ENCODE measurements at places on chromosomes 4 and X.

GRCh38 chrX:118352566-118352965 lies 6.7 kb downstream of the WDR44 start:
- no peak for DNase-seq

DNA sequence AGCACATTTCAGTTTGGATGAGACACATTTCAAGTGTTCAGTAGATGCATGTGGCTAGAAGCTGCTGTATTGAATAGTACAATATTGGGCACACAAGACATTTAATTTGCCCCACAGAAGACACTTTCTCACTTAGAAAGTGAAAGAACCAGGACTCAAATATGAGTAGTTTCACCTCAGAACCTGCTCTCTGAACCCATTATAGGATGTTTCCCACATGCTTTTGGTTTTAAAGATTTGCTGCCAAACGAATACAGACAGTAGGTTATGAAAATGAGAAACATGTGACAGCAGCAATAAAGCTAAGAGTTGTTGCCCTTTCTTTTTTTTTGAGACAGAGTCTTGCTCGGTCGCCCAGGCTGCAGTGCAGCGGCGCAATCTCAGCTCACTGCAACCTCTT lies 32.3 kb downstream of the C4orf54 start:
- no peak for DNase-seq

DNA sequence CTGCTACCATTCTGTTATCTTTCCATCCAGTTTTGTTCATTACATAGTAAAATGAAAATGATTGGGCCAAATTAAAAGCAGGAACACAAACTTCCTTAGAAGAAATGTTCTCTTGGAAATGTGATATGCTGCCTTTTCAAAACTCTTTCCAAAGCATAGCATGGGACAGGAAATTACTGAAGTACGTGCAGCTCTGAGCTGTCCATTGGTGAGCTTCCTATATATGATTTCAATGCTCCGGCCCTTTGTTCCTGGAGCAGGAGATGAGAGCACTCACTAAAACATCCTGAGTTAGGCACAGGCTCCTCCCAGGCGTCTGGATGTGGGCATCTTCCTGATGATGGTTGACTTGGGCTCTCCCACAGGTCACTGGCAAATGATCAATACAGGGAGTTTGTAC lies 33.0 kb upstream of the ANXA3 start:
- no peak for DNase-seq

DNA sequence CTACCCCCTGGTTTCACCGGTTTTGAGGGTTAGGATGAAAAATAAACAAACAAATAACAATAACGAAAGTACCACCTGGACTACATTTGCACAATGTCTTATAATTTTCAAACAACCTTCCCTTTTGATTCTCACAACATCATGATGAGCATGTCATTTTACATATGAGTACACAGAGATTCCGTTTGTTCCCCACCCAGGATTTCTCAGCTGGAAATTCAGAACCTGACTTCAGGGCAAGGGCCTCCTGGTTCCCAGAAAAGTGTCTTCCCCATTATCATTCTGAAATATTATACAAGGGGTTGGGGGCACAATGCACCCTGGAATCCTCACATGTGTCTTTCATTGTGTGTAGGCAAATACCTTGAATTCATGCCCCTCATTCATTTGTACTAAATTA lies 135.8 kb upstream of the NOCT start:
- DNase-seq: no peak

DNA sequence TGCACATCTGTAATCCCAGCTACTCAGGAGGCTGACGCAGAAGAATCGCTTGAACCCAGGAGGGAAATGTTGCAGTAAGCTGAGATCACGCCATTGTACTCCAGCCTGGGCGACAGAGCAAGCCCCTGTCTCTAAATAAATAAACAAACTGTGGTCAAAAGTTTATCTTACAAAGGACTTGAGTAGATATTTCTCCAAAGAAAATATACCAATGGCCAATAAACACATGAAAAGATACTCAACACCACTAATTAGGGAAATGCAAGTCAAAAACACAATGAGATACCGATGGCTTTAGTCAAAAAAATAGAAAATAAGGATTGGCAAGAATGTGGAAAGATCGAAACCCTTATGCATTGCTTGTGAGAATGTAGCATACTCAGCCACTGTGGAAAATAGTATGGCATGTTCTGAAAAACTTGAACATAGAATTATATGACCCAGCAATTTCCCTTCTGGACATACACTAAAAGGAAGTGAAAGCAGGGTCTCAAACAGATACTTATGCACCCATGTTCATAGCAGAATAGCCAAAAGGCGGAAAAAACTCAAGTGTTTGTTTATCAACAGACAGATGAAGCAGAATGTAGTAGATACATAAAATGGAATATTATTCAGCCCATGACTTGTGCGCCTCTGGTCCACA lies 2.0 kb upstream of the CFAP97 start:
- no peak for DNase-seq

GRCh38 chrX:15790769-15791290 lies 546 bp downstream of the ZRSR2 start:
- no peak for DNase-seq

DNA sequence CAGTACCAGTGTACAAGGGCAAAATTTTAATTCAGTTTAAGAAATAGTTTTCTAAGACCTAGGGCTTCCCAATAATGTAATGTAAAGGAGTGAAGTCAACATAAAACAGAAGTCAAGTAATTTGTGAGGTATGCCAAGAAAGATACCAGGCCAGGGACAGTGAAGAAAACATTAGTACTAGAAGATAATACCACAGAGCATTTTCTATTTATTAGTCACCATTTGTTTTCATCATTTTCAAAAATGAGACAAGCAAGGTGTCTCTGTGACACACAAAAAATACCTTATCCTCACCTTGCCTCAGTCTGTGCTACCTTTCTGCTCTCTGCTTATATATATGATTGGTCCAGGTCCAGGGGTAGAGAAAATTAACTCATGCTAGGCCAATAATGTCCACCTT lies 46.8 kb downstream of the VEGFC start:
- DNase-seq: no peak

DNA sequence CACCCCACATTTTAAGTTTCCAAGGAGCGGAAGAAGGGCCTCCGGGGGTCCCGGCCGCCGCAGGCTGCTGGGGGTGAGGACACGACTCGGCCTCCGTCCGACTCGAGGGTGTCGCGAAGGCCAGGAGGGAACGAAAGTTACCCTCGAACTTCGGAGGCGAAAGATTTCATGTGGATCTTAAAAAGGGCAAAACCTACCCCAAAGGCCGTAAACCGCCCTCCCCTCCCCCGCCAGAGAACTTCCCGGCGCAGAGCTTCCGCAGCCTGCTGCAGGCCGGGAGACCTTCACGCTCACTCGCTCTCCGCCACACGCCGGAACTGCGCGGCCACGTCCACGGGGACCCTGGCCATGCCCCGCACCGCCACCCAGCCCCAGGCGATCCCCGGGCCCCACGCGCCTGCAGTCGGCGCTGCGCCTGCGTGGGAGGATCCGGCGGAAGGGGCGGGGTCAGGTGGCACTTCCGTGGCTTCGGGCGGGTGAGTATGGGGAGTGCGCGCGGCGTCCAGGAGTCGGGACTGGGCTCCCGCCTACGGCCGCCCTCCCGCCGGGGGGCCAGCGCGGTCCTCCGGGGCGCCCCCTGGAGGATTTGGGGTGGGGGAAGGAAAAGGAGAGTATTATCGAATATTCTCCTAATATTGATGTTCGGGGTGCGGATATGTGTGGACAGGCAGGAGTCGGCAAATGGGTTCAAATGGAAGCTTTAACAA lies at the start of gene MMAA:
Gene MMAA (plus strand): TSS at position 454 of the 707 bp plus-strand sequence. CDS start 19,755 bp downstream, outside the sequence.
- DNase-seq: peak; percentile 97

DNA sequence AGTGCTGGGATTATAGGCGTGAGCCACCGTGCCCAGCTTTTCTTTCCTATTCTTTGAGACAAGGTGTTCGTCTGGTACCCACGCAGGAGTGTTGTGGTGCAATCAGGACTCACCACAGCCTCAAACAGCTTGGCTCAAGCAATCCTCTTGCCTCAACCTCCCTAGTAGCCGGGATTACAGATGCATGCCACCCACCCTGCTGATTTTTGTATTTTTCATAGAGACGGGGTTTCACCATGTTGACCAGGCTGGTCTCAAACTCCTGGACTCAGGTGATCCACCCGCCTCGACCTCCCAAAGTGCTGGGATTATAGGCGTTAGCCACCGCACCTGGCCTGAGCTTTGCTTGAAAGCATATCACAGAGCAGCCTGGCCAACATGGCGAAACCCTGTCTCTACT lies 1.5 kb upstream of the CRLF2 start:
- no peak for DNase-seq

- DNase-seq: no peak
Observed at GRCh38 chr4:127730142-127730913, at the start of gene SLC25A31. TSS of gene SLC25A31 (plus strand) at chr4:127730400. CDS start at chr4:127730546, 146 bp downstream.

- no peak for DNase-seq
Observed at GRCh38 chr4:4922441-4922840, 63.0 kb downstream of the MSX1 start.

GRCh38 chr4:153403726-153404125 lies 59.2 kb downstream of the MND1 start:
- DNase-seq: no peak

DNA sequence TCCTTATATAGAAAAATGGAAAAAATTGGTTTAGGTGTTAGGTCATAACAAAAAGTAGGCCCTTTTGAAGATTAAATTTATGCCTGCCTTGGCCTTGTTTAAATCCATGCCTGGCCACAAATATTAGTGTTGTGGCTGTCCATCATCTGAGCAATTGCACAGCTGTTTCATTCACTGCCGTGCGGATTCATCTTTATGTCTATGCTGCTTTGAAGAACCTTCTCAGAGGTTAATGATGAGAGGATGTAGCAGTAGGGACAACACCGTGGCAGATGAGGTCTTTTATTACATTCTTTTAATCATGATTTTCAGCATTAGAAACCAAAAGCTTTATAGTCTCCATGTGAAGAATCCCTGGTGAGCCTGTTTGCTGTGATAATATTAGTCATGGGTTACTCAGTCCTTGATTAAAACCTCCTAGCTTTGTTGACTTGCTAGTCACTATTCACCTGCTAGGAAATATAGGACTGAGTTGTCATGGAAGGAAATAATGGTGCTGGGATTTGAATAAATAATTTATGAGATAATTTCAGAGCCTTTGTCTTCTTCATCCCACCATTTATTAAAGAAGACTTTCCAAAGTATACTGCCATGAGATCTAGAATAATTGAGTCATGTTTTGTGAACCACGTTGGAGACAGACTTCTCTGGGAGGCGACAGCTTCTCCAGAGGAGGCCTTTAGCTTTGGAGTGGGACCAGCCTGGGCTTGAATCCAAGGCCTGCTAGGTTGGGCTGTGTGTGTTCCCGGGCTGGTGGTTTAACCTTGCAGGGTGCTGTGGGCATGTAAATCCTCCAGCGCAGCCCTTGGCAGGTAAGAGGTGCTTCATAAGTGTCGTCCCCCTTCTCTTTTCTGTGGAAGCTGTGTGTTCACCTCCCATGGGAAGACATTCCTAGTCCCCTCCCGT lies 53.5 kb downstream of the PTTG2 start:
- peak; percentile 76 for DNase-seq

DNA sequence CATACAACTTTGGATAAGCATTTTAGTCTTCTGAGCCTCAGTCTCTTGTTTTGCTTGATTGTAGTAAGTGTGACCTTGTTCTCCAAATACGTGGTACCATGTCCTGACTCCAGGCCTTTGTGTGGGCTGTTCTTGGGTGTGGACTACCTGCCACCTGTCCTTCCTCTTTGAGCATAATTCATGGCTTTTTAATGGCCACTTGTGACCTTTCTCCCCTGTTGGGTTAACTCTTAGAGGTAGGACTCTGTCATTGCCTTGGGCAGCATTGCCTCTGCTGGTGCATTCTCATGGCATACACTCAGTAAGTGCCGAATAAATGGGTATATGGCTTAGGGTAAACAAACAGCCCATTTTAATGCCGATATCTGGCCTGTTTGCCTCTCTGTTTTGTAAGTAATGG lies 3.0 kb downstream of the NSD2 start:
- DNase-seq: no peak

GRCh38 chrX:97398030-97398551 lies 514.4 kb downstream of the RPA4 start:
- no peak for DNase-seq

DNA sequence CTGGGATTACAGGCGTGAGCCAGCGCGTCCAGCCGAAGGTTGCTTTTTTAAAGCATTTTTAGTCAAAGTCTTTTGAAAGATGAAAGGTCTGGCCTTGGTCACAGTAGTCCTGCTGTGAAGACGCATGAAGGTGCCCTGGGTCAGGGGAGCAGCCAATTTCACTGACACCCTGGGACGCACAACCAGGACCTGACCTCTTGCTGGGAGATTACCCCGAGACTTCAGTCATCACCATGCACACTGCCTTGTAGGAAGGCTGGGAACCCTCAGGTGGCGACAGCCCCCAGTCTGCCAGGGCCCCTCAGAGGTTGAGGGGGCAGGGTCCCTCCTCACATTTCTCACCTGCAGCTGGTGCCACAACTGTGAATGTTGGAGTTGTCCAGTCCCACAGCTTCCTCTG lies 53.2 kb downstream of the CPLX1 start:
- no peak for DNase-seq

GRCh38 chrX:73134741-73135140 lies 55.4 kb upstream of the PABPC1L2A start:
- DNase-seq: no peak

DNA sequence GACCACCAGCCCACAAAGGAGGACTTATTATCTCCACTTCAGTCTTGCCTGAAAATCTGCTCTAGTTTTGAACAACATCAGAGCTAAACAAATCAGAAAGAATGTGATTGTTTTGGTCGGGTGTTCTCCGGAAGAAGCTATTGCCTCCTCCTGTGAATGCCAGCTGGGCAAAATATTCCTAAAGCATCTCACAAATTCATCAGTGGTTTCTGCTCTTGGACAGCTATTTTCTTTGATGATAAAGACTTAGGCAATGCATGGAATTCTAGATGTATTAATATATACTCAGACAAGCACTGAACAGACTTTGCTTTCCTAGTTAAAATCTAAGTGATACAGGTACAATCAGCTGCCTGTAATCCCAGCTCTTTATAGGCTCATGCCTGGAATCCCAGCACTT lies 71.8 kb downstream of the ASMT start:
- no peak for DNase-seq

DNA sequence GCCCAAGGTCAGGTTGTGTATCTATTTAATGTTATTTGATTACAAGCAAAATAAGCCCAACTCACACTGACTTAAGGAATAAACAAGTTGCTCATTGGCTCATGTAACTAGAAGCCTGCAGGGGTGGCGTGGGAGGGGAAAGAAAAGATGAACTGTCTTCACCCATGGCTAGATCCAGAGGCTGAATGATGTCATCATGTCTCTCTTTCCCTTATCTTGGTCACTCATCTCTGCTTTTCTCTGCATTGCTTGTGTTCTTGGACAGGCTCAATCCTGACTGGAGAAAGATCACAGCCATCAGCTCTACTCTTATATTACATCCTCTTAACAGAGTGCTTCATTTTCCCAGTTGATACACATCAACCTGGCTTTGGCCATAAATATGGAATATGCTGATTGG lies 290.0 kb upstream of the DIAPH2 start:
- DNase-seq: no peak

DNA sequence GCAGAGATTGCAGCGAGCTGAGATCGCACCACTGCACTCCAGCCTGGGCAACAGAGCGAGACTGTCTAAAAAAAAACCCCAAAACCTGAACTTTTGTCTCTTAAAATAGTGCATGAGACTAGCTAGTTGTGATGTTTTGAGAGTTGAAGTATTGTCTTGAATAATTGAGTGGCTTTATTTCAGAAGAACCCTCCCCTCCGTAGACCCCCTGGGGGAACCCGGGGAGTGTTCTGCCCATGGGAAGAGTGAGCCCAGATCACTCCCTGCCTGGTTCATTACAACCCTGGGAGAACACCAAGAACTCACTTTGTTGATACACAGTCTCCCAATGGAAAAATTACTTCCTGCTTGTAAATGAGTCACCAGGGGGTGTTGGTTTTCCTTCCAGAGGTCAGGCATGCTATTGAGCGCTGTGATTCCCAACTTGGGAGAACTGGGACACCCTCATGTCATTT lies 65.3 kb upstream of the SHISA3 start:
- peak; percentile 56 for DNase-seq

- DNase-seq: no peak
Observed at GRCh38 chr4:170672381-170672965, 582.7 kb upstream of the AADAT start.

Measured in left ventricle myocardium inferior (tissue), 1 donor.